ENCODE measurements at places on chromosomes 12 and 14. TPM values are rescaled to one million over a fixed set of nuclear protein-coding genes. Genes with fewer than 3 reads are reported as not detected.

GRCh38 chr12:77087427-77087826 is 22.1 kb upstream of the E2F7 start:
- no peak for DNase-seq

GRCh38 chr14:63512861-63513260 is 30.3 kb downstream of the PPP2R5E start:
- DNase-seq, result no peak

DNA sequence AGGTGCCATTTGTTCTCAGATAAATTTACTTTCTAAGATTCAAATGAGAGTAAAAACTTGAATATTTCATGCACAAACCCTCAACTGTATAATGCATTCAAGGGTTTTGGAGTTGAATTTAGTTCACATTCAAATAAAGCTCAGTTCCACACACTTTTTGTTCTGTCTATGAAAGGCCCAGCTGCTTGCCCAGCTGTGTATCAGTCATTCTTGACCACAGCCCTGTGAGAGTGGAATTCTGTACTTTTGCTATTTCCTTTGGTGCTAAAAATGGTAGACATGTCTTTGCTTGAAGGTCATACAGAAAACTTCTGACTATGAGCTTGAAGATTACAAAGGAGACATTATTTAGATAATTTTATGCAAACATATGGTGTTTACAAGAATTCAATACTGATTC is 110.4 kb downstream of the KCNC2 start:
- DNase-seq, result no peak

DNA sequence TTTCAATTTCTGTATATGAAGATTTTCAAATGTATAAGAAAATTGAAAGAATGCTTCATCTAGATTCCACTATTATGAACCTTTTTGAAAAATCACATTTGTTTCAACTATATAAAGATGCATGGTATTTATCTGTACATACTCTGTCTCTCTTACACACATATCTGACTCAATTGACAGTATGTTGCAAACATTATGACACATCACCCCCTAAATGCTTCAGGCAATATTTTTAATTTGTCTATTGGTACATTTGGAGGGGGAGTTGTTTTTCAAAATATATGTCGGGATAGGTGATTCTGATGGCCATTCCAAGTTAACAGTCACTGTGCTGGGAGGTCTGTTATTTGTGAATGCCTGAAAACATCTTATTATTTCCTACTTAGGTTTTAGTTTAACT is 14.4 kb downstream of the PCNX1 start:
- DNase-seq, result no peak

GRCh38 chr14:55133416-55133815 is 4.4 kb downstream of the LGALS3 start:
- DNase-seq, result no peak

- DNase-seq, result no peak
These were observed 1.8 kb downstream of the TMCC3 start for GRCh38 chr12:94648578-94648977.

DNA sequence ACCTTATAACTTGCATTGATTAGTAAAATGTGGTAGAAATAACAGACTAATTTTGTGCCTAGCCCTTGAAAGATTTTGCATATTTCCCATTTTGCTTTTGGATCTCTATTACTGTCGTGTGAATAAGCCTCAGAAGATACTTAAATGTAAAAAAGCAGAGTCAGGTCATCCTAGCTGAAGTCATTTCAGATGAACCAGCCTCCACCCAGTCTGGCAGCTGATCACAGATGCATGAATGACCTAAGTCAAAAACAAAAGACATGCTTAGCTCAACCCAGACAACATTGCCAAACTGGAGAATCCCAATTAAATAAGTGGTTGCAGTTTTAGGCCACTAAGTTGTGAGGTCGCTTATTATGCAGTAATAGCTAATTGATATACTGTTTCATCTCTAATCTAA is 349.9 kb downstream of the C12orf50 start:
- DNase-seq, result no peak

The LRRC10 gene
- not detected for polyA plus RNA-seq

The RIMKLB gene
- 0.13 TPM for polyA plus RNA-seq

The IL22 gene
- polyA plus RNA-seq, result not detected

GRCh38 chr14:95527387-95528002 is 7.4 kb upstream of the GLRX5 start:
- peak; percentile 44 for DNase-seq

The SRRM4 gene
- not detected for polyA plus RNA-seq

DNA sequence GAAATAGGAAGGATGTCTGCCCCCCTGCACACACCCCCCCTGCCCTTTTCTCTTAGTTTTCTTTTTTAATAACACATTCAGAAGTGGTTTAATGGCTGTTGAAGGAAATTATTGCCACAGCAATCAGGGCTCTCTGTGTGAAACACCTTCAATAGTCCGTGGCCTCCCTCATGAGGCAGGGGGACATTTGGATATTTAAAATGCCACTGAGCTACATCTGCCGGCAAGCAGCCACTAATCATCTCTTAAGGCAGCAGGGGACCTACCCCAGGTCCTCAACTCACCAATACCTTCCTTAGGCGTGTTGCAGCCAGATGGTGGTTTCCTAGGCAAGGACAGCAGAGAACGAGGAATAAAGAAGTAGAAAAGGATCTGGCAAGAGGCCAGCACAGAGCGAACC is 283.2 kb downstream of the TTC8 start:
- DNase-seq, result no peak

GRCh38 chr14:31414190-31414833 is 6.0 kb downstream of the HEATR5A start:
- DNase-seq, result no peak

DNA sequence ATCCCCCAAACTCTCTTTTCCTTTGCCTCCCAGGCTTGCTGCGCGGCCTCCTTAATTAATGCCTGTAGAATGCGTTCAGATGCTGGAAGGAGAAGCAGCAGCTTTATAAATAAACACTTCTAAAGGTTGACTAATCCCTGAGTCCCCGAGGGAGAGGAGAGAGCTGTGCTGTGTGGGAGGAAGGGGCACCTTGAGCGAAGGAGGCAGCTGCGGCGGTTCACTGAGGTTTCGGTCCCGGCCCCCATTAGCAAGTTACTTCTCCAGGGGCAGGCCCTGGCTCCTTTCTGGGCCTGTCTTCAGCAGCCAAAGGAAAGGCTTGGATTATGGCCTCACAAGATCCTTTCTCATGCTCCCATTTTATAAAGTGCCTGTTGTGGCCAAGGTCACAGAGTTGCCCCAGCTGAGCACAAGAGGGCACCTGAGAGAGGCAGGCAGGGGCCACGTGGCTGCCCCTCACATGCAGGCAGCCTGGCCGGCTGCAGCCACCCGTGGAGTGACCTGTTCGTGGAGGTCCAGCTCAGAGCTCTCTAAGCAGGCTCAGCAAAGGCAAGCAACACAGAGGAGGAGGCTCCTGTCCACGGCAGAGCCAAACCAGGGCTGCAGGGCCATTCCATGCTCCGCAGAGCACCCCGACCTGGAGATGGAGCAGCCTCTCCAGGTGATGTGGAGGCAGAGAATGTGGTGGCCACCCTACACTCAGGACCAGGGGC is 15.0 kb upstream of the CACNA2D4 start:
- DNase-seq, result no peak

- DNase-seq, result no peak
These were observed 584 bp upstream of the DDHD1 start for GRCh38 chr14:53153702-53154112.

- peak; percentile 3 for DNase-seq
These were observed 752 bp downstream of the DACT1 start for GRCh38 chr14:58638231-58639197.

- DNase-seq, result no peak
These were observed 322.4 kb downstream of the PDZRN4 start for GRCh38 chr12:41510470-41510869.

GRCh38 chr12:41076114-41076513 is 112.0 kb upstream of the PDZRN4 start:
- no peak for DNase-seq

The GALNT9 gene
- not detected for polyA plus RNA-seq

The TMEM106C gene
- polyA plus RNA-seq, result 56.9 TPM

- no peak for DNase-seq
These were observed 62.3 kb upstream of the EGLN3 start for GRCh38 chr14:34012978-34013720.

The SNRPF gene
- 29.5 TPM for polyA plus RNA-seq

The TCL1B gene
- polyA plus RNA-seq, result not detected

DNA sequence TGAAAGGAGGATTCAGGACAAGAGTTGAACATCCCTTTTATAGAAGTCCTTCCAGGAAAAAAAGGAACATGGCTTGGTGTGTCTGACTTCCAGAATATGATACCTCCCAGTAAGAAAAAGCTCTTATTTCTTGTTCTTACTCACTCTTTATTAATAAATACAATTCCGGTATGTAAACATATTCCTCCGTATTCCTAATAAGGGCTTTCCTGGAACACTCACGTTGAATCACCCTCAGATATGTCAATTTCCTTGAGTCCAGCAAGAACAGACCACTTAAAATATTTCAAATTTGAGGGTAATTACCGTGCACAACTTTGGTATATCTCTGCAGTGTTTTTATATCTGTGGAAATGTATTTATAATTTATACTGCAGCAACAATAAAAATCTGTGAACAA is 385.6 kb downstream of the SYT1 start:
- DNase-seq, result no peak

All from immature natural killer cell (primary cell).